ENCODE measurements at places on chromosomes 12 and 14.
A peak's percentile ranks its signal among the peaks of the same experiment; 100 is the strongest.

GRCh38 chr14:23627961-23628360 lies 8.2 kb upstream of the DHRS2 start:
- DNase-seq: no peak

GRCh38 chr14:95231966-95232633 lies 74.8 kb upstream of the DICER1 start:
- DNase-seq: no peak

DNA sequence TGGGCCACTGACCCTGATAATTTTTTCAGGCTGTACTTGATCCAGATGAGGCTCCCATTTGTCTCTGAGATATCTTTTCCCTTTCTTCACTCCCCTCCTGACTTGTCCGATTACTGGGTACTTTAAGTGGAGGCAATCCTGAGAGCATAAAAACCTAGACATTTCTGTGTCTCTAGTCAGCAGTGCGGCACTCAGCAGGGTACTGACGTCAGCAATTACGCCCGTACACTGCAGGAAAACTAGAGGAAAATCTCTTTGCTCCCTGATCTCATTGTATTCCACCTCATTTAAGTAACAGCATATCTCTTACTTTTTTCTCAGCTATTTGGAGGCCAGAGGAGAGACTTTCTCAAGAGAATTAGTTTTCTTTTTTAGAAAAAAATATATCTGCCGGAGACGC lies 315.5 kb upstream of the OR4E1 start:
- no peak for DNase-seq

DNA sequence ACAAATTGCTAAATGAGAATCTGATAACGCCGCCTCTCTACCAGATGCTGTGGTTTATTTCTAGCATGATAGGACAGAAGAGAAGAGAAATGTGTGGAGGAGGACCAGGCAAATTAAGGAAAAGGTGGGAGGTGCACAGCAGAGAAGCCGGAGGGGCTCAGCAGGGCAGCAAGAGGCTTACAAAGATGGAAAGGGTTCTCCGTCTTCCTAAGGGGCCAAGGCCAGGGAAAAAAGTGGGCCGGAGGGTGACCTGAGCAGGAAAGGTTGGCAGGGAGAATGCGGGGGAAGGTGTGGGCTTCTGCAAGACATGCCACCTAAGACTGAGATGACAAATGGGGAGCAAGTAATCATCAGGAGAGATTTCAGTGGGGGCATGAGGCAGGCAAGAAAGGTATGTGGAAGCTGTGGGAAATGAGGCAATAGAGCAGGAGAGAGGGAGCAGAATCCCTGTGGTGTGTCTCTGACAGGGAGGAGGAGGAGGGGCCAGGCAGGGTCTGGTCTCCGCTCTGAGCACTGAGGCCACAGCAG lies 18.7 kb downstream of the MANSC1 start:
- no peak for DNase-seq

DNA sequence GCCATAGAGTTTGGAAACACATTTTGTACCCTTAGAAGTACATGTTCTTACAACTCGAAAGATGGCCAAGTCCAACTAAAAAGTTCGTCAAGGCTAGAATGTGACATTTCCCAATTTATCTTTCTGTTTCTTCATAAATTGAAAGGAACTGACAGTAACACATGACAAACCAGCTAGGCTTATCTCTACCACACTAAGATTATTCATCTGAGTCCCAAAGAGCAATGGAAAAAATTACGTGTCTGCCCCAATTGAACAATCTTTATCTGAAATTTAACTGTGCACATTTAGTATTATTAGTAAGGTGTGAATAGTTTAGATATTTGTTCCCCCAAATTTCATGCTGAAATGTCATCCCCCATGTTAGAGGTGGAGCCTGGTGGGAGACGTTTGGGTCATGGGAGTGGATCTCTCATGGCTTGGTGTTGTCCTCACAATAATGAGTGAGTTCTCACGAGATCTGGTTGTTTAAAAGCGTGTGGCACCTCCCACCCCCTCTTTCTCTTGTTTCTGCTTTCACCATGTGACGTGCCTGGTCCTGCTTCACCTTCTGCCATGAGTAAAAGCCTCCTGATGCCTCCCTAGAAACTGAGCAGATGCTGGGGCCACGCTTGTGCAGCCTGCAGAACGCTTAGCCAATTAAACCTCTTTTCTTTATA lies 13.3 kb downstream of the CPM start:
- no peak for DNase-seq

DNA sequence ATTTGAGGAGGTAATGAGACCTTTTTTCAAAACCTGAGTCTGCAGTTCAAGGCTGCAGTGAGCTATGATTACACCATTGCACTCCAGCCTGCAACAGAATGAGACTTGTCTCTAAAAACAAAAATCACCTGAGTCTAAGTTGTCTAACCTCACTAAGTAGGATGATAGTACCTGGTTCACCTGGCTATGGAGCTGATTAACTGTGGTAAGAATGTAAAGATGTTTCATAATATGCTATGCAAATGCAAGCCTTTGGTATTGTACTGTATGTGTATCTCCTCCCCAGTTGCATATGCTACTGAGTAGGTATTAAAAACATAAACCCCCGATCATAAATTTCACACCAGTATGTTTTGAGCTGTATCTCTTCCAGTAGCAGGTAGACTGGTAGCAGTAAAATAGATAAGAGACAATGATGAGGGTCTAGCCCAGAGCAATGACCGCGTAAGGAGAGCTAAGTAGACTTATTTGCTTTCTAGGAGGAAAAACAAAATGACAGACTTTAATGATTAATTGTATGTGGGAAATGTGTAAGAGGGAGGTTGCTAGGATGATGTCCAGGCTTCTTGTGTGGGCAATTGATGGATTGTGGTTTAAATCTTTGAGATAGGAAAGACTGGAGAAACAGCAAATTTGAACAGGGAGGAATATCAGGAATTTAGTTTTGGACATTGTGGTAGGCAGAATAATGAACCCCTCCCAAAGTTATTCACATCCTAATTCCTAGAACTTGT lies 41.6 kb upstream of the EGLN3 start:
- DNase-seq: no peak

- DNase-seq: peak; percentile 89
Observed at GRCh38 chr14:56659964-56660551, 80.5 kb downstream of the TMEM260 start.

DNA sequence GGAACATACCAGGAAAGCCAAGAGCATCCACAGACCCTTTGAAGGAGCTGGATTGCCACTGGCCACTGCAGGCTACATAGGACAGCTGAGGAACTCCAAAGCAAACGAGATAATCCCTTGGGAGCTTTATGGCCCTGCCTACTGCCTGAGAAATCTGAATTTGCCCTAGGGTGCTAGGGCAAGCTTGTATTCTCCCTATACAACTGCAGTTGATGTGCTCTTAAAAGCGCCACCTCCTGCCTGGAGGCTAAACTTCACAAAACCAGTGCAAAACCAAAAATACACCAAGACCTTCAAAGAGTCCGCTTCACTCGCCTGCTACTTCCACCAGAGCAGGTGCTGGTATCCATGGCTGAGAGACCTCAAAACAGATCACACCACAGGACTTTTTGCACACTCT lies 99.6 kb upstream of the KRR1 start:
- DNase-seq: no peak

- no peak for DNase-seq
Observed at GRCh38 chr12:88781909-88782308, 201.6 kb upstream of the KITLG start.

- no peak for DNase-seq
Observed at GRCh38 chr14:99604766-99605298, 825 bp upstream of the CCDC85C start.

DNA sequence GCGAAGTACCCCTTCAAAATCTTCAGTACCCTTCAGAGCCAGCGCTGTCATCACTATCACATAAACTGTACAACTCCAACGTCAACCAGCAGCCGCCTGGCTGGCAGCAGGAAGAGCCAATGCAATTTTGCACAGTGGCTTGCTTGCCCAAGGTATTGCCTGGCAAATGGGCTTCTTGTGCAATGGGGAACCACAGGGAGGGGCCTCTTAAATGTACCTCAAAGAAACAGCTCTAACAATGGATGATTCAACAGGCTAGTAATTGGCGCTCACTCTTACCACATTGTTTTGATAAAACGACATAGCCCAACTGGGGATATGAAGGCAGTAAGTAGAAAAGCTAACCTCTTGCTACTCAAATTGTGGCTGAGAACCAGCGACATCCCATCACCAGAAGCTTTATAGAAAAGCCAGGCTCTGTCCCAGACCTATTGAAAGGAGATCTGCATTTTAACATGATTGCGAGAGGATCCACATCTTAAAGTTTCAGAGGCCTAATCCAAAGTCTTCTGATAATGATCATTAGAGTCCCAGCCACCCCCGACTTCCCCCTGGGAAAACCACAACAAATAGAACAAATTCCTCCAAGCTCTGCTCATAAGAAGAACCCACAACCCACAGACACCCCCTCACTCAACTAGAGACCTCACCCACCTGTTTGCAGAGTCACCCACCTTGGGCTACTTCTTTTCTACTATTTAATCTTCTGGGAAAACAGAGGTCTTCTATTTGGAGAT lies 125.3 kb upstream of the HIF1A start:
- no peak for DNase-seq

DNA sequence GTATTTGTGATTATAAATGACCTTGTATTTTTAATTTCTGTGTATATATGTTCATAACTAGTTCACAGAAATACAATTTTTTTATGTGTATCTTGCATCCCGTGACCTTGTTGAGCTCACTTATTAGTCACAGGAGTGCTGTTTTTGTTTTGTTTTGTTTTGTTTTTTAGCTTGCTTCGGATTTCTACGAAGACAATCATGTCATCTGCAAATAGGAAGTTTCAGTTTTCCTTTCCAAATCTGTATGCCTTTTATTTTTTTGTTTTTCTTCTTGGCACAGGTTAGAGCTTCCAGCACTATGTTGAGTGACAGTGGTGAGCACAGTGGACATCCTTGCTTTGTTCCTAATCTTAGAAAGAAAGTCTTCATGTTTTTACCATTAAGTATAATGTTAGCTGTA lies 229.2 kb upstream of the GARIN6 start:
- no peak for DNase-seq

DNA sequence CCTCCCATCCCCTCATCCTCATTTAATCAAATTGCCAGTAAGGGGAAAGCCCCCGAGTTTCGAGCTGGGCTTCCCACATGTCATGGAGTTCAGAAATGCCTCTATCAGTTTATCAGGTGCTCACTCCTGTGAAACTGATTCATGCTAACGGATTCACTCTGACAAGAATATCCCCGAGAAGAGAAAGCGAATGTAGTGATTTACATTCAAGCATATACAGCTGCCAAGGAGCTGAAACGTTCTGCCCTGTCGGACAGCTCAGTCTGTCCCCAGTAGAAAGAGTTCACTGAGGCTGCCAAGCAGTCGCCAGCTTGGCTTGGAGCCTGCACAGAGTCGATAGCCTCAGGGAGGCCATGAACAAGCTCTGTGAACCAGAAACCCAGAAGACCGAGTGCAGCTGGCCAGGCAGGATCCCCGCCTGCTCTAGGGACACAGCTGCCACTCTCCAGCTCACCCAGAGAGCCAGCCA lies 88.4 kb downstream of the TMCC3 start:
- DNase-seq: no peak

- no peak for DNase-seq
Observed at GRCh38 chr14:96280104-96280503, 24.1 kb downstream of the BDKRB1 start.

GRCh38 chr14:28767030-28767852 lies 654 bp downstream of the FOXG1 start:
- no peak for DNase-seq

- peak; percentile 10 for DNase-seq
Observed at GRCh38 chr14:68603533-68604360, 189.1 kb downstream of the ZFP36L1 start.

DNA sequence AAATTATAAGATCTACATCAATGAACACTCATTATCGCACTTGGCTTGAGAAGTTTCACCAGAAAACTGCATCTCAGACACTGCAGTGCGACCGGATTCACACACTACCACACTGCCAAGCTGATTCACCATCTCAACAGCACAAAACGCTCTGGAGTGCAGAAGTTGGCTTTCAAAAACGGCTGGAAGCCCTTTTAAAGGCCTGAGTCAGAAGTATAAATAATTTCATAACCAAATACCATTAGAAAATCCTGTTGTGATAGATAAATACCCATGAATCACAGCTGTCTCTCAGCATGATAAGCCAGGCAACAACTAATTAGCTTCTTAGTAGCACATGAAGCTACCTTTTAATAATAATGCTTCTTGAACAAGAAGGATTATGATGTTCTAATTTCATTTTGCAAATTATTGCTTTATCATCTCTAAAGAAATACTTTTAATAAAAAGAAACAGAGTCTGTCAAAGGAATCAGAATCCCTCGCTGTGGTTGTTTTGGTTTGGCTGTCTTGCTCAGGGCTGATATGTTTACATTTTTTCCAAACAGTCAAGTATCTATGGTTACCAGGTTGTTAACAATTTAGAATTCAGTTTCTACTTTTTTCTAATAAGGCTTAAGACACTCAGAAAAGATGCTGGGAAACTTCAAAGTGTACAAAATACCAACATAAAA lies 51.2 kb downstream of the SLC2A13 start:
- DNase-seq: no peak

DNA sequence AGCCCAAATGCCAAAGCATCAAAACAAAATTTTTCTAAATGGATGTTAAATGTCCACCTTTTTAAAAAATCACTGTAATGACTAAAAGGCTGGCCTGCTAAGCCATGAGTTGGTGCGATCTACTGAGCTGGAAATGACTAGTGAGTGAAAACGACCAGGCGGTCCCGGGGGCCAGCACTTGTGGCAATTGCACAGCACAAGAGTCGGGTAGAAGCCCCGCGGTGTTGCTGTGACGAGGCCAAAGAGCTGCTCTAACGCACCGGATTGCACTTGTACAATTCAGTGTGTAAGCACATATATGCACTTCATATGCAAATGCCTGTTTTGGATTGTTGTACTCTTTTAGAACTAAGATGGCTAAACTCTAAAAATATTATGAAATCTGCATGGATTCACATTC lies 64.1 kb upstream of the DYNC1H1 start:
- no peak for DNase-seq

DNA sequence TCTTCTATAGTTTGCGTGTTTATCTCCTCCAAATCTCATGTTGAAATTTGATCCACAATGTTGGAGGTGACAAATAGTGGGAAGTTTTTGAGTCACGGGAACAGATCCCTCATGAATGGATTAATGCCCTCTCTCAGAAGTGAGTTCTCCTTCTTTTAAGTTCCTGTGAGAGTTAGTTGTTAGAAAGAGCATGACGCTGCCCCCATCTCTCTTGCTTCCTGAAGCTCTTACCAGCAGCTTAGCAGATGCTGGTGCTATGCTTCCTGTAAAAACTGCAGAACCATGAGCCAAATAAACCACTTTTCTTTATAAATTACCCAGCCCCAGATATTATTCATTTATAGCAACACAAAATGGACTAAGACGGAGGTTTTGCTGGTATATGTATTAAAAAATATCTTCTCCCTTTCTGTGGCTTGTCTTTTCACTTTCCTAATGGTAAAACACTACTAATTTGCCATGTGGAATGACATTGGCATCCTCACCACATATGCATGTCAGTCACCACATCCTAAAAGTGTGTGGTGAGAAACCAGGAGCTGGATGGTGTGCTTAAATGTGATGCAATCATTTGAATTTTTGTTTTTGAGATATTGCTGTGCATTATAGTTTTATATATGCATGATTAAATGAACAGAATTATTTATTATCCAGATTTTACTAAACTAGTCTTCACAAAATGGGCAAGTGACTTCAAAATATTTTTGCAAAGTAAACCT lies 449.3 kb downstream of the ADAMTS20 start:
- DNase-seq: no peak
